ENCODE measurements at places on chromosomes 6 and 20. TPM values are rescaled to one million over a fixed set of nuclear protein-coding genes. Genes with fewer than 3 reads are reported as not detected.

NINL gene
- 11.3 TPM for total RNA-seq

SLC12A5 gene
- 0.69 TPM for total RNA-seq

GRCh38 chr6:14254505-14254904 lies 136.9 kb downstream of the CD83 start:
- no peak for DNase-seq

DNA sequence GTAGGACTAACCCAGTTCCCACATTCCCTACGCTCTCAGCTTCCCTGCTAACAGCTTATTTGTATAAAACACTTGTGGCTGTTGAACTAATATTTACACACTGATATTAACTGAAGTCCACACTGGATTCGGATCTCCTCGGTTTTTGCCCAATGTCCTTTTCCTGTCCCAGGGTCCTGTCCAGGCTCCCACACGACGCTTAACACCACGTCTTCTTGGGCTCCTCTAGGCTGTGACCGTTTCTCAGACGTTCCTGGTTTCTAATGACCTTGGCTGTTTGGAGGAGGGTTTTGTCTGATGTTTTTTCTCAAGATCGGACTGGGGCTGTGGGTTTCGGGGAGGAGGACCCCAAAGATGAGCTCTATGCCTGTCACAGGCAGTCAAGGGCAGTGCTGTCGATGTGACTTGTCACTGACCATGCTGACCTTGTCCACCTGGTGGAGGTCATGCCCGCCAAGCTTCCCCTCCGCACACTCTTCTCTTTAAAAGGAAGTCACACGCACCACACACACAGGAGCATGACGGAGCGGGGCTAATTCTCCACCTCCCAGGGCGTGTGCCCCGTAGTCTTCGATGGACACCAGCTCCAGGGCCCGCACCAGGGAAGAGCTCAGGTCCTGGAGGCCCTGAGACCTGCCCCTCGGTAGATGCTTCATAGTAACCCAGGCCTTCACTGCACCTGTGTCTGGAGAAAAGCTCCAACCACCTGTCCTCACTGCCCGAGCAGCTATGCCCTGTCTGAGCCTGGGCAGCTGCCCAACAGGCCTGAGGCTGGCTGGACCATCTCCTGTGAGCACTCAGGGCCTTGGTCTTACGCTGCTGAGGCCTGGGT lies 72.0 kb downstream of the TTLL2 start:
- DNase-seq = no peak

DNA sequence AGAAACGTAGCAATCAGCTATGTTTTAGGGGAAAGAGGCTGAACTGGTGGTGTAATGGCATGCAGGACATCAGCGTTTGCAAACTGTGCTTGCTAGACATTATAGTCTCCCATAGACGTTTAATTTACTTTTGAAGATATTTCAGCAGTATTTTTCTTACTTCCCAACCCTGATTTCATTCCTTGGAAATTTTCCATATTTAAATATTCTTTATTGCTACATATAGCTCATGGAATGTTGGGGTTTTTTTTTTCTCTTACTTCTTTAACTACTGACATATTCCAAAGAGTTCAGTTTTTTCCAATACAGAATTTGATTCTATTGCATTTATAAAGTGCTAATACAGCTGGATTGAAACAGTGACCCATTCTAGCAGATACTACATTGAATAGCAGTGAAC lies 694.4 kb upstream of the CITED2 start:
- no peak for DNase-seq
